ENCODE measurements at places on chromosomes 13 and 19.

DNA sequence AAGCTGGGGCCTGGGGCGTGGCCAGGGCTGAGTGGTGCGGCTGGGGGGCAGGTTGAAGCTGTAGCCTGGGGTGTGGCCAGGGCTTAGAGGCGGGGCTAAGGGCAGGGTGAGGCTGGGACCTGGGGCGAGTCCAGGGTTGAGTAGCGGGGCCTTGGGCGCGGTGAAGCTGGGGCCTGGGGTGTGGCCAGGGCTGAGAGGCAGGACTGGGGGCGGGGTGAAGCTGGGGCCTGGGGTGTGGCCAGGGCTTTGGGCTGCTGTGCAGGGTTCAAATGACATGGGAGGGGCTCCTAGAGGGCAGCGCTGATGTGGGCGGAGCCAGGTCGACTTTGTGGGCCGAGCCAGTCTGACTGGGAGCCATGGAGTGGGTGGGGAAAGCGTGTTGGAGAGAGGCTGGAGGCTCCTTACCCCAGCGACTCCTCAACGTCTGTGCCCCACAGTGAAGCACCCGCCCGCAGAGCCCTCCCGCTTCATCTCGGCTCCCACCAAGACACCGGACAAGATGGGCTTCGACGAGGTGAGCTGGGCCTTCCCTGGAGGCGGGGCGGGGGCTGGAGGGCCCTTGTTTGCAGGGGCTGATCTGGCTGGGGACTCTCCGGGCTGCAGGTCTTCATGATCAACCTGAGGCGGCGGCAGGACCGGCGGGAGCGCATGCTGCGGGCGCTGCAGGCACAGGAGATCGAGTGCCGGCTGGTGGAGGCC is 21.5 kb downstream of the COLGALT1 start:
- peak; percentile 99 for DNase-seq

DNA sequence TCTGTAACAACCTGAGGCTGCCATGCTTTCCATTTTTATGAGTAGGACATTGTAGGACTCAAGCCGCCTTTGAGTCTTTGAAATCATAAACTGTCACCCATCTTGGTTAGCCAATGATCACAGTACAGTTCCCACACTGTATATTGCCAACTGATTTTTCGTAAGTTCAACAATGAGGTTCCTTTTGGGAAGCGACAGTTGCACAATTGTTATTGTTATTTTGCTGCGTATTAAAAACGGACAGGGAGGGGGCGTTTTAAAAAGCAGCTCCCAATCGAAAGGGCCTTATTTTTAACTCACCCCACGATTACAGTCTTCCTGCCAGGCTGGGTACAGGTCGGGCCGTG is 601 bp downstream of the SLC46A3 start:
- no peak for DNase-seq

DNA sequence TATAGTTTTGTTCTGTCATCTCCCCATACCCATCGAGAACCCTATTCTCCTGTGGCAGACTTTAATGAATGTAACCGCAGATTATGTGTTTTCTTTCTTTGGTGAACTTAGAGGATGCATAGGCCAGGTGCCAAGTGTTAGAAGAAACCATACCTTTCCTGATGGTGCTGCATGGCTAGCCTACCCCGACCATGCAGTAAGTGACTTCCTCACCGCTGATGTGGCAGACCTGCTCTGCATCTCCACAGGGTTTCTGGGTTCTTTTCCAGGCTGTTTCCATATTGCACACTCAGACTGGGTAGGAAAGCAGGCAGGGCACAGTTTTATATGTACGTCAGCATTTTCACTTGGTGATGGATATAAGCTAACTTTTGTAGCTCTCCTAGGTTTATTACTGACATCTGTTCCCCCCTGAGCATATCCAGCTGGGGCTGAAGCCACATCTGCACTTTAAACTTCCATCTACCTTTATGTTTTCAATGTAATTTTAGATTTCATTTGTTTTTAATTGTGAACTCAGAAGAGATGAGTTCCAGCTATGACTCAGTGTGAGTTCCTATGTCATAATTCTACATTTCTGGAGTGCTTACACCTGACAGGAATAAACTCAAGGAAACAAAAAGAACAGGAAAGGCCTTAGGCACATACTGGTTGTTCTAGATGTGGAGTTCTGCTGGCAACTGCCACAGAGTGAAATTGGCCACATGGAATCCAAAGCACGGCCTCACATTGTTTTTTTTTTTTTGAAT is 42.3 kb downstream of the LRCH1 start:
- DNase-seq, result no peak

DNA sequence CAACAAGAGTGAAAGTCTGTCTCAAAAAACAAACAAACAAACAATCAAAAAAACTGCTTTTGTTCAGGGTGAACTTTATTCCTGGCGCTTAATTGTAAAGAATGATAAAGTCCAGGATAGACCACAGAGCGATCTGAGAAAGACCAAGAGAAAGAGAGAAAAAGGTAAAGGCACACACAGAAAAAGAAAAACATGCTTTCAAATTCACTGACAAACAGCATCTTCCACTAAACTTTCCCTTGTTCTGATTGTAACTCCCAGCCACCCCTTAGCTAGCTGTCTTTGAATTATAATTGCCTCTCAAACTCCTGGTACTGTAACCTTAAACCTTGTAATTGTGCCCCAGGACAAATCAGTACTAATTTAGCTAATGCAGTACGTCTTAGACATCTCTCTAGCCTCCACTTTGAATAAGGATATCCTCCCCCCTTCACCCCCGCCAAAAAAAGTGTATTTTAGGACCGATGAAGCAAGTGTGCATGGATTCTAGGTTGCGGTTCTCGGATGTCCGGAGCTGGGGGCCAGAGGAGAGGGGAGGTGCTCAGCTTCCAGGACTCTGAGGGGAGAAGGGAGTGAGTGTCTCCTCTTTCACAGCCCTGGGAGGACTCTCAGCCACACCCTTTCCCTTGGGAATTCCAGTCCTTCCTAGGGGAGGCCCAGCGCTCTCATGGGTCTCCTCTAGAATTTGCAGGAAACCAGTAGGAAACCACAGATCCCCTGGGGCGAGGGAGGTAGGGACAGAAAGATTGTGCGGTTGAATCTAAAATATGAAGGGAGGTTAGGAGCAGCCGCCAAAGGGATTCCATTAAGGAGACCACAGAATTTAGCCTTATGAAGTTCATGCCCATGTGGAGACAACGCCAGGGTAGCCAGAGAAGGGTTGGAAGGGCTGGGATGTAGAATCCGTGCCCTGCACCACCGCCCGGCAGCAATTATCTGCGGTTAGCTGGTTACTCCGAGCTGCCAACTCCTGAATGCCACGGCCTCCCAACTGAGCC is 19.7 kb downstream of the ZNF536 start:
- DNase-seq, result no peak

DNA sequence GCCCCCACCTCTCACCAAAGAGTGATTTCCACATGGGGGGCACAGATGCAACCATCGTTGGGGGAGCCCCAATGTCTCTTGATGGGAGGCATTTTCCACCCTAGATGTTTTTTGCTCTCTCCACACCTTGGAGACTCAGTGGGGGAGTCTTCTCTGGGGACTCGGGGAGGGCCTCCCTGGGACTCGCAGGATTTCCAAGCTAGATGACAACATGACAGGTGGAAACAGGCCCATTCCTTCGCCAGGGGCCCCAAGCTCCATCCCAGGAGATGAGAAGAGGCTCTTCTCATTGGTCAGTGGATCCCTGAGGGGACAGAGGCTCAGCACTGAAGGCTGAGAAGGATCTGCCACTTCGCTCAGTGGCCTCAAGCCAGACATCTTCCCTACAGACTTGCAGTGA is 12.7 kb upstream of the KIR2DL4 start:
- DNase-seq, result no peak

DNA sequence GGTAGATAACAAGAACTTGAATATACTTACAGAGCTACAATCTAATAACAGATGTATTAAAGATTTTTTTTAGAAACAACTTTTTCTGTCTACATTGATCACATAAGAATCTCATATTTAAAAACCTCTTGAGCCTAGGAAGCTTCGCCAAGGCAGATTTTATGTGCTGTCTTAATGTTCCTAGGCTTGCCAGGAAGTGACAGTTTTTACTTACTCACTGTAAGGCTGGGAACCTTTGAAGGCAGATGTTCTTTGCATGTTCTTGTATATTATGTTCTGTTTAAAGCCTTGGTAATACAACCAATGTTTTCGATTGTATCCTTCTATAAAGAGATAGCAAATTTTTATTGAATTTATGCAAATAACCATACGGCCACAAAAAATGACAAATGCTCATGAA is 492.7 kb downstream of the GPC5 start:
- no peak for DNase-seq

DNA sequence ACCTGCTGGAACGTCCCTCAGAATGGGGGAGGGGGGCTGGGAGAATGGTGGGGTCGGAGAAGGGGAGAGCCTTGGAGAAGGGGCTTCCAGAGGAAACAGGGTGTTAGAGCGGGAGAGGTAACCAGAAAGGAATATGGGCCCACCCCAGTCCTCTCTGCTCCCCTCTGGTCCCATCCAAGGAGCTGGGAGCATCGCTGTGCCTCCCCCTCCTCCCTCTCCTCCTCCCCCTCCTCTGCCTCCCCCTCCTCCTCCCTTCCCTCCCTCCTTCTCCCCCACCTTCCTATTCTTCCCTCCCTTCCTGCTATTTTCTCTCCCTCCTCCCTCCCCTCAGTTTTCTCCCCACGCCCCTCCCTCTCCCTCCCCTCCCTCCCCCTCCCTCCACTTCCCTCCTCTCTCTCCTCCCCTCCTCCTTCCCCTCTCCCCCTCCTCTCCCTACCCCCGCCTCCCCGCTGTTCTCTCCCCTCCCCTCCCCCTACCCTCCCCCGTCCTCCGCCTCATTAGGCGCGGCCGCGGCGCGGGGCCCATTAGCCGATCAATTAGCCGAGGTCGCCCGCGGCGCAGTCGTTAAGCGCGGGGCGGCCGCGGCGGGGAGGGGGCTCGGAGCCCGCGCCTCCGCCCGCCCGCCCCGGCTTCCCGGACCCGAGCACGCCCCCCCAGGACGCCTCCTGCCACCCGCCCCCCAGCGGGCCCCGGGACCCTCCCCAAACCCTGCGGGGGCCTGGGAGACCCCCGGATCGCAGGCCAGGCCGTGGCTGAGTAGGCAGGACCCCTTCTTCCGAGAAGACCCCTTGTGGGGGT is 15.4 kb downstream of the TLE5 start:
- no peak for DNase-seq

DNA sequence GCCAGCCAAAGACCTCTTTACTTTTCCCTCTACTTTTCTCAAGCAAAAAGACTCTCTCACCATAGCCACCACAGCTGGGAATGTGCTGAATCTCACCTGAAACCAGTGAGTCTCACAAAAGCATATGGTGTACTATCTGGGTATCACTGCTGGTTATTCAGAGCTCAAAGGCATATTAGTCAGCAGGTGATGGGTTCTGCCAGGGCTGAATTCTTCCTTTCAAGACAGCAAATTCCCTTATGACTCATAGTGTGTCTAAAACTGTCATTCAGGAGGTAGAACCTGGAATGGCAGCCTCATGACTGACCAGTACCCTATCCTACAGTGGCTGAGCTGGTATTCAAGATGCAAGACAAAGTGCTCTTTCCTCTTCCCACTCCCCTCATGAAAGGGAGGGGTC is 2859.1 kb downstream of the PCDH9 start:
- no peak for DNase-seq

GRCh38 chr13:76610819-76611415 is 275.3 kb downstream of the KCTD12 start:
- DNase-seq, result no peak

DNA sequence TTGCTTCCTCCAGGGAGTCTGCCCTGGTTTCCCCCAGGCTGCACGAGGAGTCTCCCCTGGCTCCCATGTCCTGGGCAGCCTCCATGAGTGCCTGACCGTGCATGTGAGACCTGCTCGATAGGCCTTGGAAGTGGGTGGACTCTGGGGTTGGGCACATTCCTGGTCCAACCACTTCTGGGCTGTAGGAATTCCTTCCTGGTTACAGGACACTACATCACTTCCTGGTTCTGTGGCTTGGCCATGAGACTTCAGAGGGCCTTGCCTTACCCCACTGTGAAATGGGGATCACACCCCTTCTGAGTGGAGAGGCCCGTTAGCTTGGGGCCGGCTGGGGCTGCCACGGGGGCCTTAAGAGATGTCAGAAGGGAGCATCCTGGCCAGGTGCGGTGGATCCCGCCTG is 4.0 kb upstream of the ZNF628 start:
- DNase-seq, result no peak

DNA sequence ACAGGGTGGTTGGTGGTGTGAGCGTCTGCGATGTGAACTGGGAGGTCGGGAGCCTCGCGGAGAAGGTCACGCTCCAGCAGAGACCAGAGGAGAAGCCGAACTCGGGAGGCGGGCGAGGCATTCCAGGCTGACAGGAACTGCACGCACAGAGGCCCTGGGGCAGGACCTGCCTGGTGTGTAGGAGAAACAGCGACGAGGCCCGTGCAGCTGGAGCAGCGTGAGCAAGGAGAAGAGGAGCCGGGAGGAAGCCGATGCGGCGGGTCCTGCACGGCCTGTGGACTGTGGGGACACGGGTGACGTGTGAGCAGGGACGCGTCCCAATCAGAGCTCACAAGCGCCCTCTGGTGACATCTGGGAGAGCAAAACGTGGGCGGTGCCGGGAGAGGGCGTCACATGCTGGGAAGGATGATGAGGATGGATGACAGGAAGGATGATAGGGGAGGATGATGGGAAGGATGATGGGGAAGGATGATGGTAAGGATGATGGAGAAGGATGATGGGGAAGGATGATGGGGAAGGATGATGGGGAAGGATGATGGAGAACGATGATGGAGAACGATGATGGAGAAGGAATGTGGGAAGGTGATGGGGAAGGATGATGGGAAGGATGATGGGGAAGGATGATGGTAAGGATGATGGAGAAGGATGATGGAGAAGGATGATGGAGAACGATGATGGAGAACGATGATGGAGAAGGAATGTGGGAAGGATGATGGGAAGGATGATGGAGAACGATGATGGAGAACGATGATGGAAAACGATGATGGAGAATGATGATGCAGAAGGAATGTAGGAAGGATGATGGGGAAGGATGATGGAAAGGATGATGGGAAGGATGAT is 16.1 kb upstream of the MADCAM1 start:
- peak; percentile 82 for DNase-seq

GRCh38 chr13:111006506-111007031 is 91.7 kb upstream of the ANKRD10 start:
- DNase-seq, result no peak
